ENCODE measurements at places on chromosomes 11 and 22.

GRCh38 chr11:125407046-125407445 lies 89.0 kb downstream of the FEZ1 start:
- no peak for DNase-seq

GRCh38 chr11:12291313-12291712 lies 86.1 kb upstream of the PARVA start:
- DNase-seq = no peak

GRCh38 chr11:7563281-7563680 lies 49.5 kb downstream of the PPFIBP2 start:
- DNase-seq = no peak

- DNase-seq = no peak
These were observed 68.6 kb downstream of the CDKN1C start for GRCh38 chr11:2816941-2817421.
